Thoracic aorta endothelial cell (primary cell): ENCODE measurements at places on chromosomes 4 and X. TPM values are rescaled to one million over a fixed set of nuclear protein-coding genes. Genes with fewer than 3 reads are reported as not detected.

The IL3RA gene
- total RNA-seq, result 10.1 and 17.8 TPM in 2 replicates

The ZCCHC18 gene
- 1.7 and 2.3 TPM in 2 replicates for total RNA-seq

The FRMPD4 gene
- under 0.01 TPM in 1 of 2 replicates, not detected in the other for total RNA-seq

The PRPS1 gene
- 43.4 and 45.8 TPM in 2 replicates for total RNA-seq

The SSX2 gene
- not detected in 2 replicates for total RNA-seq
